ENCODE measurements at places on chromosomes 7 and 10. TPM values are rescaled to one million over a fixed set of nuclear protein-coding genes. Genes with fewer than 3 reads are reported as not detected.

PKD2L1 gene
- 0.25 TPM for total RNA-seq

ACHE gene
- total RNA-seq, result 16.7 TPM

ANKRD30A gene
- not detected for total RNA-seq

CHAT gene
- not detected for total RNA-seq

JAKMIP3 gene
- 4.7 TPM for total RNA-seq

FAM131B gene
- 79.7 TPM for total RNA-seq

PLXNA4 gene
- total RNA-seq, result 89.2 TPM

CFAP70 gene
- 0.49 TPM for total RNA-seq

CALHM1 gene
- not detected for total RNA-seq

ABCC2 gene
- total RNA-seq, result 0.49 TPM

GIMAP8 gene
- total RNA-seq, result 0.74 TPM

CCDC7 gene
- total RNA-seq, result 64.4 TPM

CACNA2D1 gene
- total RNA-seq, result 219 TPM

PPIA gene
- 612 TPM for total RNA-seq

VGF gene
- total RNA-seq, result 10.1 TPM

CH25H gene
- total RNA-seq, result 0.25 TPM

WASHC2A gene
- 40.3 TPM for total RNA-seq

RPA3 gene
- total RNA-seq, result 10.8 TPM

PKD1L1 gene
- total RNA-seq, result 0.25 TPM

APBB1IP gene
- total RNA-seq, result 0.98 TPM

CPA5 gene
- not detected for total RNA-seq

ERCC6 gene
- total RNA-seq, result 17.9 TPM

TBX20 gene
- not detected for total RNA-seq

LOXL4 gene
- total RNA-seq, result 0.25 TPM

NUTM2B gene
- total RNA-seq, result 0.74 TPM

EIF5AL1 gene
- under 0.01 TPM for total RNA-seq

All from temporal lobe (tissue), 4 donors.